Amniotic stem cell (primary cell): ENCODE measurements at places on chromosomes 12 and 14.

GRCh38 chr12:108145011-108145410, 15.9 kb downstream of the WSCD2 start:
- DNase-seq: no peak

GRCh38 chr14:69372146-69372545, 26.0 kb downstream of the ERH start:
- no peak for DNase-seq

- DNase-seq: no peak
Measured at GRCh38 chr12:2304223-2304622, 251.4 kb downstream of the CACNA1C start.

DNA sequence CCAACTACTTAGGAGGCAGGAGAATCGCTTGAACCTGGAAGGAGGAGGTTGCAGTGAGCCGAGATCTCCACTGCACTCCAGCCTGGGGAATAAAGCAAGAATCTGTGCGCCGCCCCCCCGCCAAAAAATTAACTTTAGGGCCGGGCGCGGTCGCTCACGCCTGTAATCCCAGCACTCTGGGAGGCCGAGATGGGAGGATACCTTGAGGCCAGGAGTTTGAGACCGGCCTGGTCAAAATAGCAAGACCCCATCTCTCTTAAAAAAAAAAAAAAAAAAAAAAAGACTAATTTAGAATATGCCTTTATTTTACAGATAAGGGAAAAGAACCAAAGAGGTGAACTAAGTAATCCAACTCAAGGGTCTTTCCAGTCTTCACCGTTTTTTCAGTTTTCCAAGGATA, 1.2 kb downstream of the KANSL2 start:
- DNase-seq: no peak

GRCh38 chr12:49410818-49411217, 43.6 kb downstream of the SPATS2 start:
- DNase-seq: no peak

DNA sequence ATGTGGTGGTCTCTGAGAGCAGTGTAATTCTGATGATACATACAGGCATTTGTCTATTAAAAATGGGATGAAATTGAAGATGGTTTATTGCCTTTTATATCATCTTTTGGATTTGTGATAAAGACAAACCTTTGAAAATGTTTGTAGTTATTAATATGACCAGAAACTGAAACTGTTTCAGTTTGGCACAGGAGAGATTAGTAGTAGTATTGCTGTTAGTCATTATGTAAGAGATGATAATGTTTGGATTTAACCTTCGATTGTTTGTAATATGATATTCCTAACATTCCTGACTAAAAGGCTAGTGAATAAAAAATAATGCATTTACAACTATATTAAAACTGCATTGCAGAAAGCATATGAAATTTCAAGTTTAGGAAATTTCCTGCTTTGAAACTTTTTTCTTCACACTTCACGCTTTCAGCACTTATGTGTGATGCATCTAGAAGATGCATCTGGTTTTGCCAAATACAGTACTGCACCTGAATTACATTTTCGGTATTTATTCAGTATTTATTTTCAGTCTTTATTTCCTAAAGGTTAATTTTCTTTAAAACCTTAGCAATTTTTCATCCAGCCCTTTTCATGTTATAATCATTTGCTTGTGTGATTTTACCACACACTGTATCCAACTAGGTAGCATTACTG, 25.5 kb downstream of the ADIPOR2 start:
- DNase-seq: no peak

GRCh38 chr14:73851000-73851399, 631 bp upstream of the PTGR2 start:
- no peak for DNase-seq

DNA sequence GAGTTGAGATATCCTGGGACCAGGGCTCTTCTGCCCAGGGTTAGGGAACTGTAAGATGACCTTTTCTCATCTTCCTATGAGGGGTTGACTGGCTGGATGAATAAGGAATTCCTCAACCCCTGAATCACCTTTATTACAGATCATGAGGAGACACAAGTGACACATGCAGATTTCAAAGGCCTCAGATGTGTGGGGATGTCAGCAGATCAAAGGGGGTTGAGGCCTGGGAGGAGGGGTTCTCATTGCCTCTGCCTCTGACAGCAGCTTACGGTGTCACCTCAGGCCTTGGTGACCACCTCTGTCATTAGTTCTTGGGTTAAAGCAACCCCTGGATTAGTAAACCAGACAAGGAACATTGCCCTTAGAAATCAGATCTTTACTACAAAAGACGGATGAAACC, 2.1 kb upstream of the KRT72 start:
- DNase-seq: no peak

DNA sequence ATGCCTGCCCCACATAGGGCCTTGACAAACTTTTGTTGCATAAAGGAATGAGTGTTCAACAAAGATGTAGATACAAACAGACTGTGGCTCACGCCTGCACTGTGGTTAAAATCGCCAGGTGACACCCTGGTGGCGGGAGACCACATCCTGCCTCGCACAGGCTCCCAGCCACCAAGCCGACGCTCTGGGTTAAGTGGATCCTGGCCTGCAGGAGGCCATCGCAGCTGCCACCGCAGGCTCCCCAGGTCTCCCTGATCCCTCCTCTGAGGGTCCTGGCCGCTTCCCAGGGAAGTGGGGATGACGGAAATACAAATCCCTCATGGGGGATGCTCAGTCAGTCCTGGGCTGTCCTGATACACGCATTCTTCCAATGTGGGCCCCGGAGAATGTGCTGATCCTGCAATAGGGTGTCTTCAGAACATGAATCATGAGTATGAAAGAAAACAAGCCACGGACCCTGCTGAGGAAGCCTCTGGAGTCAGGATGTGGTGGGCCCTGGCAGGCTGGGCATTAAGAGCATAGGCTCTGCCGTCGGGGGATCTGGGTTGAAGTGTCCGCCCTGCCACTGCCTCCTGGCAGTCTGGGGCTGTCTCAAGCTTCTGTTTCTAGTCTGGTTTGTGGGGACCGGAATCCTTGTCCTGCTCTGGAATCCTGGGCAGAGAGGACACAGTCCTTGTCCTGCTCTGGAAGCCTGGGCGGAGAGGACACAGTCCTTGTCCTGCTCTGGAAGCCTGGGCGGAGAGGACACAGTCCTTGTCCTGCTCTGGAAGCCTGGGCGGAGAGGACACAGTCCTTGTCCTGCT, 53.5 kb upstream of the BEGAIN start:
- no peak for DNase-seq

- no peak for DNase-seq
Measured at GRCh38 chr14:68219407-68219806, 399.8 kb downstream of the RAD51B start.
